Thoracic aorta (tissue), 2 donors: ENCODE measurements at places on chromosomes 2 and 18. TPM values are rescaled to one million over a fixed set of nuclear protein-coding genes. Genes with fewer than 3 reads are reported as not detected.

CCDC138 gene
- total RNA-seq: 1.1 TPM

DNAJC5G gene
- total RNA-seq: not detected

- DNase-seq: no peak
Measured at GRCh38 chr2:1912771-1913170, 168.5 kb upstream of the PXDN start.

DNA sequence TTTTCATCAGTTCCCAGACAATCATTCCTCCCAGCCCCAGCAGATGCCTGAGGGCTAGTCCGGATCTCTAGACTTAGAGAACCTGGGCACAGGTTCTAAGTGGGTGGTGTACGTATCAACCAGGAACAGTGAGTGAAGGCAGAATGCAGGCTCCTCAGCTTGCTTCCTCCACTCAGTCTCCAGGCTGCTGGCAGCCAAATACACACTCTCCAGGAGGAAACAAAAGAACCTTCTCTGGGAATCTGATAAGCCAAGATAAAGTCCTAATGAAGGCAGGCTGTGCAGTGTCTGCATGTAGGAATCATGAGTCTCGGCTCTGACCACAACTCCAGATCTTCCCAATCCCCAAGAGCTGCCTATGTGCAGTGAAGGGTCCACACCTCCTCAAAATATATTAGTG lies 245.7 kb downstream of the SP3 start:
- DNase-seq: no peak

DNA sequence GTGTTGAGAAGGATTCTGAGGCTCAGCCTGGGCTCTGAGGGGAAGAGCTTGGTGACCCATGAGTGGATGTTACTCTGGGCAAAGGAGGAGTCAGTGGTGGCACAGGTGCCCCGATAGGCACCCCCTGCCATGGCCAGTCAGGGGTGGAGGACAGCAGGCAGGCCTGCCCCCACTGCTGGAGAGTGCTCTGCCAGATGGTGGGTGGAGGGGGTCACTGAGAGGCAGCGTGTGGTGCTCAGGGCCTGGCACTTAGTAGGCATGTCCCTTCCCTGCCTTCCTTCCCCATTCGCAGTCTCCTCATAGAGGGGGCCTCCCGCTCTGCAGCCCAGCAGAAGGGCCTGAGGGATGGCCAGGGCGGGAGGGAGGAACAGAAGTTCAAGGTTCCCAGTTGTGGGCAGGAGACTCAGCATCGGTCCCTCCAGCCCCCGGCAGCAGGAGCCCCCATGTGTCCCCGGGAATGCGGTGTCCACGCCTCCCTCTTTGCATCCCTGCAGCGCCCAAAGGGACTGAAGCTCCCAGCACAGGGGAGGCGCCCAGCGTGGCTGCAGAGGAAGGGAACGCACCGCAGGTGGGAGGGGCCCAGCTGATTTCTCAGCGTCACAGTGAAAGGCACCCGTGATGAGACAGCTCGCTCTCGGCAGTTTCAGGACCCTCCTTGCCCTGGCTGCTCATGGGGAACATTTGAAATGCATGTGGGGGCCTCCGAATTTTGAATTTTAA lies 5.7 kb upstream of the SNED1 start:
- DNase-seq: no peak
